Non-pigmented ciliary epithelial cell (primary cell): ENCODE measurements at places on chromosomes 6 and 20.

DNA sequence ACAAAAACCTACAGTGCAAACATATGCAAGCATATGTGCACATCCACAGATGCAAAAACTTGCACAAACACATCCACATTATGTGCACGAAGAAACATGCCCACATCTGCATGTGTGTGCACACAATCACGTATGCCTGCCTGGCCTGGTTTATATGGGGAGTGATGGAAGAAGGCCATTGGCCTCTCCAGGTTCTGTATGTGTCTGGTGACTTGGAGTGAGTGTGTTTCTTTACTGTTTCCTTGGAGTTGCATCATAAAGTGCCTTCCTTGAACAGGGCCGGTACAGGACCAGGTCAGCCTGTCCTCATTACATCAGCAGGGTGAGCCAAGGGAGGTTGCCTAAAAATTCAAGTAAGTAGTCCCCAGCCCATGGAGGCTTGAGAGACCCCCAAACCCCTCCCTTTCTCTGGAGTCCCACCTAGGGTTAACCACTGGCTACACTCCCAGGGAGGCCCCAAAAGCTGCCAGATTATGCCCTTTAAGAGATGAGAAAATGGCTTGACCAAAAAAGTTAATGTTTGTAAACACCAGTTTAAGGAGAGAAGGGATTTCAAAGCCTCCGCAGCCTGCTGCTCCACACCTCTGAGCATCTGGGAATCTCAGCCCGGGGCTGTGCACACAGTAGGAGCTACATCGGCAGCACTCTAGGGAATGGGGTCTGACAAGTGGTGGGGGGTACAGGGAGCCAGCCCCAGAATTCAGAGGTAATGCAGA lies 140.8 kb downstream of the VEGFA start:
- DNase-seq: no peak

DNA sequence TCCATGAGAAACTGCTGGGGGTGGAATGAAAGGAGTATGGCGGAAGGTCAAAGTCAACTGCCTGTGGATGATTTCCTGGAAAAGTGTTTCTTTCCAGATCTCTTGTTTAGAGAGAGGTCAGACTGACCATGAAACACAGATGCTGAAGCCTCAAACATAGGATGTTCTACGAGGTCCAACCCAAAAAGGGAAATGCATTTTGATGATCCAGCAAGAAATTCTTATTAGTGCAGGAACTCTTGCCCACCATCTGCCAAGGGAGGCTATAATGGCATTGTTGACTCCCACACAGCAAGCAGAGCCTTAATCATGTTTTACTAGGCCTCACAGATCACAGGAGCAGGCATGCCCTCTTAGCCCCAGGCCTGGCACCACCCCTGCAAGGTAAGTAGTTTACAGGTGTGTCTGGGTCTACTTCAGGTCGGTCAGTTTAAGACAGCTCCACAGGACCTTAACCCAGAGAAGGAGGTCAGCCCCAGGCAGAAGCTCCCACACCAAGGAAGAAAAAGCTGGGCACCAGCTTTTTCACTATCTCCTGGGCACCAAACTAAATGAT lies 67.6 kb upstream of the CNKSR3 start:
- no peak for DNase-seq

DNA sequence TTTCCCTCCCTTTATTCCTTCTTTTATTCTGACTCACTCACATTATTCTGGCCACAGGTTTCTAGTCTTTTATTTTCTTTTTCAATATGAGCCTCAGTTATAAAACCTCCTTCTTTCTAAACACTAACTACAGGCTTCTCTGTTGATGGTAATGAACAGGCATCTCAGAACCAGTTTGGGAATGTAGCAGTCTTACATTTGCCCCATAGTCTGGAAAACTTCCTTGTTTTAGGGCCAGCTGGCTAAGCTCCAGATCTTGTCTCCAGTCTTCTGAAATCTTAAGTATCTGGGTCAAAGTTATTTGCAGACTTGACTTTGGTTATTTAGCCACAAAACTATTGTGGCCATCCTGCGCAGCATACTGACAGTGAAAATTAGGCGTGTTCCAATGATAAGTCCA lies 97.0 kb upstream of the MAN1A1 start:
- peak; percentile 74 for DNase-seq

GRCh38 chr6:68760941-68761676 lies 126.0 kb downstream of the ADGRB3 start:
- no peak for DNase-seq

DNA sequence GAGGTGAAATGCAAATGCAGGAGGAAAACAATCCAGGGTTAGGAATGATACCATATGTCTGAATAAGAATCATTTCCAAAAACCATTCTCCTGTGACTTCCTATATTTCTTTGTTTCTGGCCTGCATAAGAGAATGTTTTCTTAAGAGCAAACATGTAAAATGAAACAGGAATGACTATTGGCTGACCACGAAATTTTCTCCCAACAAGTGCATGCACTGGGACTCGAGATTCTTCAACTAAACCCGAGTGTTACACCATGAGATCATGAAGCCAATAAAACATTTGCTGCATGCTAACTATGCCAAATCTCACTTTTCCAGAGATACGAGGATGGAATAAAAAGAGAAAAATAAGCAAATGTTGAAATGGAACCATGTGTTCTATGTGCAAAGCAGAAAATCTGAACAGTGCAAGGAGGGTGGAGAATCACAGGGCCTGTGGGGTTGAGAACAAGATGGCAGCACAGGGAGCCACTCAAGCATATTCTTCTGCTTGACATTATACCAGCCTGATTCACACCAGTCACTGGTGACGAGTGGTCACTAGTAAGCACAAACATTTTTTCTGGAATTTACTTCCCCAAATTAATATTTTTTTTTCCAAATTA lies 212.2 kb upstream of the FOXA2 start:
- DNase-seq: peak; percentile 46

- no peak for DNase-seq
Measured at GRCh38 chr6:3457710-3458602, 1.1 kb upstream of the SLC22A23 start.

DNA sequence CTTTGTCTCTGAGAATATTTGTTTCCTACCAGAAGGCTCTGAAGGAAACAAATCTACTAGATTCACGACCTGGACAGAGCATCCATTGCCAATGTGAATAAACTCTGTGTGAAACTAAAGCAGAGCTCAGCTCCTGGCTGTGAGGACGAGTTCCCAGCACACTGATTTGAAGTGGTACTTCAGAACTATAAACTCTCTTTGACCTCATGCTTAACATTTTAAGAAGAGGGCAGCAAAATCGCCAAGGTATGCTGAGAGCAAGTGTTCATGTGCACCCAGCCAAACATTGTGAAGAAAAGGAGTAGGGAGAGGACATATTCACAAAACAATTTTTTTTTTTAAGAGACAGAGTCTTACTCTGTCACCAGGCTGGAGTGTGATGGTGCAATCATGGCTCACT lies 33.7 kb upstream of the ZNF133 start:
- no peak for DNase-seq

- no peak for DNase-seq
Measured at GRCh38 chr6:39753725-39754045, 28.5 kb upstream of the KIF6 start.

DNA sequence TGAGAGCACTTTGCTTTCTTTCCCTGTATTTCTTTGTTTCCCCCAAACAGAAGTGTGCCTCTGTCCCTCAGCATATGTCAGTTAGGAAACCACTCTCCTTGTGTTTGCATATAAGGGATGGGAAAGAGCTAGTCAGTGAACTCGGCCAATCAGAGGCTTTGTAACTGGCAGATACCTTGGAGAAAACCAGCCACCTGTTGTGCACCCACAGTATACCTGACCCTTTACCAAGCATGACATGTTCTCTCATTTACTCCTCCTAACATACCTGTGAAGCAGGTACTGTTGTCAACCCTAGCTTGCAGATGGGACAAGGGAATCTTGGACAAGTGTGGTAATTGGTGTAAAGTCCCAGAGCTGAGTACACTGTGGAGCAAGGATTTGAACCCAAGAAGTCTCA lies 96.1 kb upstream of the FAM8A1 start:
- DNase-seq: no peak

- no peak for DNase-seq
Measured at GRCh38 chr6:120945905-120946594, 388.2 kb downstream of the TBC1D32 start.

DNA sequence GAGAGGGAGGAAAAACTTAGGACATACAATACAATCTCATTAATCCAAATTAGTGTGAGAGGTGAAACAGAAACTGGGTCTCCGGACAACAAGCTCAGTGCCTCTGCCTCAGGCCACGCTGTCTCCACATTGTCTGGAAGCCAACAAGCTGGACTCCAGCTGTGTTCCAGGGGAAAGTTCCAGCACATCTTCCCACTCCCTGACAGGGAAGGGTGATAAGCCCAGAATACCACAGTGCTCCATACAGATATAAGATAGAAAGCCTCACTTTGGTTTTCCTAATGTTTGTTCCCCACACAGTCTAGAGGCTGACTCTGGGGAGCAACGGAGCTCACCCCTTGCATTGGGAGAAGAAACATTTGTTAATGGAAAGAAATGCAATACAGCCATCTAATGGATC lies 117.1 kb upstream of the SPTLC3 start:
- no peak for DNase-seq

DNA sequence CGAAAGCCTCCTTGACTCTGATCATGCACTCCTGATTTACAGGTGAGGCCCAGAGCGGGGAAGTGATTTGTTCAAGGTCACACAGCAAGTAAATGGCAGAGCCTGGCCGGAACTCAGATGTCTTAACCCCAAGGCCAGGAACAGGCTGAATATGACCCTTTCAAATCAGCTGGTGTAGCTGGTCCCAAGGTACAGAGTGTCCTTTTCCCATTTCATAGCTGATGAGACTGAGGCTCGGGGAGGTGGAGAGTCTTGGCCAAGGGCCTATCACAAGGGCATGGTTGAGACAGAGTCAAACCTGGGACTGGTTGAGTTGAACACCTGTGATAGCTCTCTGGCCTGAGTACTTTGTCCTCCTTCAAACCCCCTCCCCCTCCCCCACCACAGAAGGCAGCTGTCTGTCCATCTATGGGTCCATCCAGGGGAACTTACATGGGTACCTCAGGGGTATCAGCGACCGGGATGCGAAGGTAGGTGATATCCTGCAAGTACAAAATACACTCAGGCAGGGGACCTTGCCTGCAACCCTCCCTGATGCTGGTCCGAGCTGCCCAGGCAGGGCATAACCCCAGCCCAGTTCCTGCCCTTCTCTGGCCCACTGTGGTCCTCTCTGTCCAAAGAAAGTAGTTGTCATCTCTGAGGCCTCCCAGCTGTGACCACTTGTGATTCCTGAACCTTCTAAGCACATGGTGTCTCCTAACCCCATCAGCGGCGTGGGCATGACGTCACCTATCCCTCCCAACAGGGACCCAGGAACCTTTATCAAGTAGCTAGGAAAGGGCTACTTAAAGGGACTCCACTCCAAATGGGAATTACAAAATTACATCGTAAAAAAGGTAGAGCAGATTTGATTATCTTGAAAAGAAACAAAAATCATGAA lies 5.6 kb downstream of the DUSP15 start:
- DNase-seq: no peak

DNA sequence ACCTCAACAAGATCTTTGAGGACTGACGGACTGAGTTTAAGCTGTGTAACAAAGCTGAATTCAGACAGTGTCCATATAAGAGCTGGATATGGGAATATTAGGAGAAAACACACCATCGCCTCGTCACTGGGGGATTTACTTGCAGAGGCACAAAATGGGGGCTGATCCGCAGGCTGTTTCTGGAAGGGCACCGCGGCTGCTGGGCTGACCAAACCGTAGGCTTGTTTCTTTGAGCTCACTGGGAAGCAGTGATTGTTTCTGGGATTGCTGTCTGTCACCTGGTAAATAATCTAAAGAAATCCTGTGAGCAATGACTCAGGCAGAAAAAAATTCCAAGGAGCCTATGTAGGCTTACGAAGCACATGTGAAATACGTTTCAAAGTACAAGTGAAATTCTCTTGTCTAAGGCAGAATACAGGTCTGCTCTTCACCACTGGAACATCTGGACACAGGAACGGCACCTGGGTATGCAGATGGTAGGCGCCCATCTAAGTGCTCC lies 63.9 kb upstream of the MPC1 start:
- no peak for DNase-seq

- no peak for DNase-seq
Measured at GRCh38 chr6:149984773-149985172, 21.0 kb downstream of the ULBP1 start.

GRCh38 chr20:8860011-8860495 lies 208.8 kb upstream of the PLCB4 start:
- peak; percentile 91 for DNase-seq

DNA sequence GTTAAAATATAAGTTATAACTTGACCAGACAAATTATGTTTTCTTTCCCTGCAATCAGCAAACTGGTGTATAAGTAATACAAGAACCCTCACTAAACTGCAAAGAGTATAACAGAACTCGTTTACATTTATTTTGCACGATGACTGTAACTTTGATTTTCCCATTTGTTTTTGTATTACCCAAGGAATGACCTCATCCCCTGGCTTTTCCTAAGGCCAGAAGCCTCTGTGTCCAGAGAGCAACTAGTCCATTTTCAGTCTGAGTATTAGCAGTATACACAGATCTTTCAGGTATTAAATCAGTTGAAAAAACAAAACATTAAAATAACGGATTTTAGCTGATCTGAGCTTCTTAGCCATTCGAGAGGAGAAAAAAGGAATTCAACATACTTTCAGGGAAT lies 17.2 kb downstream of the COL19A1 start:
- no peak for DNase-seq

- no peak for DNase-seq
Measured at GRCh38 chr6:9515633-9516606, 899.0 kb downstream of the TFAP2A start.

DNA sequence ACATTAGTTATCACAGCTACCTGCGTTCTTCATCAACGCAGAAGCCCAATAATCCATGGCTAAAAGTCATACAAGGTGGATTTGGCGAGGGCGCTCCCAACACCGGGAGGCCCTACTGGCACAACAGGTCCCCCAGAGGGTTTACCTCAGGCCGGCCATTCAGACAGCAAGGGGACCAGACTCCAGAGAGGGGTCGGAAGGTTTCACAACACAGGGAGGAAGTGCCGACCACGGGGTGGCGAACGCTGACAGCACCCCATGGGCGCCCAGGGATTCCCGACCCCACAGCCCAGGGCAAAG lies 1515.9 kb upstream of the DEFB115 start:
- no peak for DNase-seq

DNA sequence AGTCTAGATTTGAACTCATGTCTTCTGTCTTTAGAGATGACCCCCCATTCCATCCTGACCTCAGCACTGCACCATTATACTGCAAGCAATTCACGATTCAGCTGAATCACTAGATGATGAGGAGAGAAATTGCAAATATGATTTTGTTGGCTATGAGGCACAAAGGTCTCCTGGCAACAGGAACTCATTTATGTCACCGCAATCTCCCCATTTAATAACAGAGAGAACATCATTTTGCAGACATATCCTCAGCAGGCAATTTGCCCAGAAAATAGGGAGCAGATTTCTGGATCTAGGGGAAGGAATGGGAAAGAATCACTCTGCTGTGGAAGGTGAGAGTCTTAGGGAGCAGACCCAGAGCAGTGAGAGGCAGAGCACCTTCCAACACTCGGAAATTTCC lies 303.0 kb downstream of the PAX1 start:
- no peak for DNase-seq
